ENCODE measurements at places on chromosomes 1 and 21.

GRCh38 chr1:23964235-23964668, 4.6 kb downstream of the PNRC2 start:
- DNase-seq, result no peak

GRCh38 chr1:226820941-226821718, 49.3 kb upstream of the PSEN2 start:
- DNase-seq, result peak; percentile 91

GRCh38 chr1:69138172-69138571, 429.6 kb upstream of the LRRC7 start:
- no peak for DNase-seq

DNA sequence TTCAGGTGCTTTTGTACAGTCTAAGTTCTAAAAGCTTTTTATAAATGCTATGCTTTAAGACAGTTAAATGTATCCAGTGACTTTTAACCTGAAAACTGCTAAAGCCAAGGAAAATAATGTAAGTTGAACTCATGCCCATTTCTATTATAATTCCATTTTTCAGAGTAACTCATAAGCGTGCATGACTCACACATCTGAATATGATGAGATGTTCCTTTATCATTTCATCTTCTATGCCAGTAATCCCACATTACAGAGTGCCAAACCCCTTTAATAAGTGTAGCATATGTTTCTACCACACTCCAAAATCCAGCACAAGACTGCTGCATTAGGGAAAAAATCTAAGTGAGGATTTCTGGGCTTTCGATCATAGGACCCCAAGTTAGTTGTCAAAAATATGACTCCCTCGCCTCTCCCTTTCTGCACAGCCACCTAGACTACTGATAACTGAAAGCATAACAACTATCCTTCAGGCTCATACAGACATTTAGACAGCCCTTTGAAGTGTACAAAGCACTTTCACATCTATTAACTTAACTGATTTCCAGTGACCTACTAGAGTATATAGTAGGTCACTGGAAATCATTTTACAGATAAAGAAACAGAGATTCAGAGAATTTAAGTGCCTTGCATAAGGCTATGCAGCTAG, 45.3 kb downstream of the JAK1 start:
- no peak for DNase-seq

Measured in AG09309 (cell line).